Fibroblast of pulmonary artery (primary cell): ENCODE measurements at places on chromosomes 16 and 17.

DNA sequence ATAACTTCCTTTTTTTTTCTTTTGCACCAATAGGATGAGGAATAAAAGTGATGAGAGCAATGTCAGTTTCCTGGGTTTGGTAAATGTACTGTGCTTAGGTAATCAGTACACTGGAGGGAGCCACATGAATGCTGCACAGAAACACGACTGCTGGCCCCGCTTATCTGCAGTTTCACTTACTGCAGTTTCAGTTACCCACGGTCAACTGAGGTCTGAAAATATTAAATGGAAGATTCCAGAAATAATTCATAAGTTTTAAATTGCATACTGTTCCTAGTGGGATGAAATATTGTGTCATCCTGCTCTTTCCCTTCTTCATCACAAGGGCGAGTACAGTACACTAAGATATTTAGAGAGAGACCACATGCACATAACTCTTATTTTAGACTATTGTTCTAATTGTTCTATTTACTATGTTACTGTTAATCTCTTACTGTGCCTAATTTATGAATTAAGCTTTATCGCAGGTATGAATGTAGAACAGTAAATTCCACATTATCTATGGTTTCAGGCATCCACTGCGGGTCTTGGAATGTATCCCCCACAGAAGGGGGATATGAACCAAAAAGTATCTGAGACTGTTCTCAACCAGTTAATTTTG lies 6.4 kb upstream of the LGALS3BP start:
- DNase-seq, result peak; percentile 81

DNA sequence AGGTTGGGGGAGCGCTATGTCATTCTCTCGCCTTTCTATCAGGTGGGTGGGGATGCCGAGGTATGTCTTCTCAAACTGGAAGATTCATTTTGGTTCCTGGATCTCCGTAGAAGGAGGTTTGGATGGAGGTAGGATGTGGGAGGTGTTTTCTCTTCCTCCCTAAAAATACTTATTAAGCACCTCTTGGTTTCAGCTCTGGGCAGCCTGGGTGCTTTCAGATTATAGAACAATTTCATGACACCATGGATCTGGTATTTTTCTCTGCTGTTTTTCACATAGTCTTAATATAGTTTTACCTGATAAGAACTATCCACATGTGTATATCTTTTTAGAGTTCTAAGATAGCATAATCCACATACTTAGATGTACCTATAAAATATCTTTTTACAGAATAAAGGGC lies 92.9 kb downstream of the YPEL2 start:
- no peak for DNase-seq

GRCh38 chr16:14559809-14560241 lies 70.2 kb downstream of the PARN start:
- peak; percentile 42 for DNase-seq

GRCh38 chr17:73791631-73792030 lies 147.4 kb upstream of the SDK2 start:
- DNase-seq, result no peak

DNA sequence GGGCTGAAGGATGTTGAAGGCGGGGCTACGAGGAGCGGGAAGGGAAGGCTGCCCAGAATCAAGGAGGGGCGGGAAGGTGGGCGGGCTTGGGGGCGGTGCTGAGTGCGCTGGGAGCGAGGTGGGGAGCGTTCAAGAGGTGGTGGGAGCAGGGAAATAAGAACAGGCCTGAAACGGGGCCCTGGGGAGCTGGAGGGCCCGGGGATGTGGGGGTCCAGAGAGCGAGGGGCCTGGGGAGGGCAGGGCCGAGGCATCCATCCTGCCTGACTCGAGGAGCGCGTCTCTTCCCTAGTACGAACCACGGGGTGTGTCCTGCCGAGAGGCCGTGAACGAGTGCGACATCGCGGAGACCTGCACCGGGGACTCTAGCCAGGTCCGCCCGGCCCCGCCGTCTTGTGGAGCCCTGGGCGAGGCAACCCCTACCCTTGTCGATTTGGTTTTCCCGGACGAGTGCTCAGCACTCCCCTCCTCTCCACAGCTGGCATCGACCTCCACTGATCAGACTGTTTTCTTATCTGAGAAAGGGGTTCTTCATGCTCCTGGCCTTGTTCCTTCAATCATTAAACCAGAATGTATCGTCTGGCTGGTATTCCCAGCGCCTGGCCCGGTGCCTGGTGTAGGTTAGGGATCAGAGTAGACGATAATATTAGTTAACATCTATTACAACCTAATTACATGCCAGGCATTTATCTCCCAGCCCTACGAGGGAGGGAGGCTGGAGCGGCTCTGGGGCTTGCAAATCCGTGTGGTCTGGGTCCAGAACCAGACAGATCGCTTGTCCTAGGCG lies 17.2 kb downstream of the ADAM11 start:
- no peak for DNase-seq

- DNase-seq, result no peak
These were observed 4.9 kb downstream of the FOXC2 start for GRCh38 chr16:86571530-86571915.

- DNase-seq, result peak; percentile 84
These were observed 111.7 kb downstream of the MAP2K6 start for GRCh38 chr17:69525920-69526841.

DNA sequence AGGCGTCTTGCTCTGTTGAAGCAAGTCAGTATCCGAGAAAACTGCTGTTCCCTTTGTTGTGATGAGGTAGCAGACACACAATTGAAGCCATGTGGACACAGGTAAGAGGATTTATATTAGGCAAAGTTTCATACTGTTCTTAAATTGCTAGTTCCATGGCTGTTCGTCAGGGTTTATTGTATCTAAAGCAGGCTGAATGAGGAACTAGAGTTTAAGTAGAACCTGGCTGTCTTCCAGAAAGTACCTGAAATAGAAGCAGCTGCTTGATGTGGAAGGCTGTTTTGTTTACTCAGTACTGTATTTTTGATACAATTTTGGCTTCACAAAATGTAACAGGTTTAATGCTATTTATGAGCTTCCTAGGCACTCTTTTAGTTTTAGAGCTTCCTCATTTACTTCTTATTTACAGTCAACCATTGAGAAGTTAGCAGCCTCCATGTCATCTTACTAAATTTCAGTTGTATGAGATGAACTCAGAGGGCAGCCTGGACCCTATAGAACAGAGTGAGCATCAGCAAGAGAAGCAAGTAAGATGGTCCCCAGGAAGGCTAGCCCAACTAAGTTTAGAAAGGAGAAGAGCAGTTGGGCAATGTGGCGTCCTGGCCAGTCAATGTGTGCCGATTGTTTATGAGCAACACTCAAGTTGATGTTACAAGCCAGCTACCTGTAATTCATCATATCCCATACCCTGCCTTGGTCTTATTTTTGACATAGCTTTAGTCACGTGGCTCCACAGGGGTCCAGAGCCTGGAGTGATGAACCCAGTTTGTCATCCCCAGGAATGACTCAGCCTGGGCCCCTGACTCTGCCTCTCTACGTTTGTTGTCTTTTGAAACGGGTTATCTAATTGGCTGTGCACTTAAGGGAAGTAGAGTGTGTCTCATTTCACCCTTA lies 9.7 kb upstream of the ARL2BP start:
- DNase-seq, result peak; percentile 36

GRCh38 chr17:67232441-67232840 lies 12.6 kb downstream of the HELZ start:
- no peak for DNase-seq

GRCh38 chr16:1724491-1724890 lies 18.5 kb downstream of the MAPK8IP3 start:
- no peak for DNase-seq

DNA sequence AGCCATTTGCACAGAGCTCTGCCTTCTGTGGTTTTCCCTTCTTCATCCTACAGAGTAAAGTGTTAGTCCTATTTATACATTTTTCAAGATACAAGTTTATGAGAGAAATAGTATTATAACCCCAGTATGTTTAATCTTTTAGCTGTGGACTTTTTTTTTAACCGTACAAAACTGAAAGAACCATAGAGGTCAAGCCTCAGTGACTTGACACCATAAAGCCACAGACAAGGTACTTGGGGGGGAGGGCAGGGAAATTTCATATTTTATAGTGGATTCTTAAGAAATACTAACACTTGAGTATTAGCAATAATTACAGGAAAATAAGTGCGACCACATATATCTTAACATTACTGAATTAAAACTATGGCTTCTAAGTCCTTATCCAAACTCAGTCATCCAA lies 17.0 kb upstream of the RAB11FIP4 start:
- DNase-seq, result no peak
